Posterior vena cava (tissue), 2 donors: ENCODE measurements at places on chromosomes 3 and 15.

DNA sequence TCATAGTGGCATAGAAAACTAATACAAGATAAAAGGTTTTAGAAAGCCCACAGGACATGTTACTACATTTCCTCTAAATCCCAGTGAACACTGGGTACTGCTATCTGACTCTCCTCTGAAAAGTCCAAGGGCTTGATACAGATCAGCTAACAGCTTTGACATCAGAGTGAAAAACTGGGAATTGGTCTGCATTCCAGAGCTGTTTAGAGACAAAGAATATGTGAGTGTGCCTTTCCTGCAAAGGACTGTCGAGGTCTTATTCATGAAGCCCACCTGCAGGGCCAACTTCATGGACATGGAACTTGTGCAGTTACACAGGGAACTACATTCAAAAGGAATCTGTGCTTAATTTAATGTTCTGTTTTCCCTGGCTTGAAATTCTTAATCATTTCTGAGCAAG lies 5.2 kb upstream of the TMCO5A start:
- DNase-seq, result no peak

DNA sequence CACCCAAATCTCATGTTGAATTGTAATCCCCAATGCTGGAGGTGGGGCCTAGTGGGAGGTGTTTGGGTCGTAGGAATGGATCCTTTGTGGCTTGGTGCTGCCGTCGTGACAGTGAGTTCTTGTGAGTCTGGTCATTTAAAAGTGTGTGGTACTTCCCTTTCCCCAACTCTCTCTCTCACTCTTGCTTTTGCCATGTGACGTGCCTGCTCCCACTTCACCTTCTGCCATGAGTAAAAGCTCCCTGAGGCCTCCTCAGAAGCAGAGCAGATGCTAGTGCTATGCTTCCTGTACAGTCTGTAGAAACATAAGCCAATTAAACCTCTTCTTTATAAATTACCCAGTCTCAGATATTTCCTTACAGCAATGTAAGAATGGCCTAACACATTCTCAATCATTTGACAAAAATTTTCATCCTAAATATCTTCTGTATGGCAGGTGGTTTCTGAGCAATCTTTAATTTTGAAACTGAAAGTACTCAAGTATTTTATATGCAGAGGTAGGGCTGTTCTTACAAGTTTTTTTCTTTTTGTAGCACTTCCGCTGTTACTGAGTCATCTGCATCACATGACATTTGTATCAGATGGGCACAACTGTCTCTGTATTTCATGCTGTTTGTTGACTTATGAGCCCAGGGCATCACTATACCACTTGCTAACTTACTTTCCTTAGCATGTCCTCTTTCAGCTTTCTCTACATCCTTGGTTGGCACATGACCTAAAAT lies 8.8 kb downstream of the RPL39L start:
- DNase-seq, result no peak

- no peak for DNase-seq
These were observed 4.3 kb upstream of the CPN2 start for GRCh38 chr3:194355379-194355778.

DNA sequence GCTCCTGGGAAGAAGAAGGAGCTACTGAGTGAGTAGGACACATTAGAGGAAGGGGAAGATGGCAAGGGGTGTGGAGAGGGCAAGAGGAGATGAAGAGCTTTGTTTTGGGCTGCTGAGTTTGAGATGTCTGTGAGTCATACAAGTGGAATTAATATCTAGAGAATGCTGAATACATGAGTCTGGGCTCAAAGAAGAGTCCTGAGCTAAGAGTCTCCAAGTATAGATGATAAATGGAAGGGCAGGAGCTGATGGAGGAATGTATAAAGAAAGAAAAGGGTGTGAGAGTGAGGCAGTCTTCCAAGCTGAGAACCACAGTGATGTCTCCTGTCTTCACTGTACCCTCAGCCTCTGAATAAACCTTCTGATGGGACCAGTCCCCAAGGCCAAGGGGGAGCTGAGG lies 205.5 kb upstream of the MRPL3 start:
- no peak for DNase-seq

DNA sequence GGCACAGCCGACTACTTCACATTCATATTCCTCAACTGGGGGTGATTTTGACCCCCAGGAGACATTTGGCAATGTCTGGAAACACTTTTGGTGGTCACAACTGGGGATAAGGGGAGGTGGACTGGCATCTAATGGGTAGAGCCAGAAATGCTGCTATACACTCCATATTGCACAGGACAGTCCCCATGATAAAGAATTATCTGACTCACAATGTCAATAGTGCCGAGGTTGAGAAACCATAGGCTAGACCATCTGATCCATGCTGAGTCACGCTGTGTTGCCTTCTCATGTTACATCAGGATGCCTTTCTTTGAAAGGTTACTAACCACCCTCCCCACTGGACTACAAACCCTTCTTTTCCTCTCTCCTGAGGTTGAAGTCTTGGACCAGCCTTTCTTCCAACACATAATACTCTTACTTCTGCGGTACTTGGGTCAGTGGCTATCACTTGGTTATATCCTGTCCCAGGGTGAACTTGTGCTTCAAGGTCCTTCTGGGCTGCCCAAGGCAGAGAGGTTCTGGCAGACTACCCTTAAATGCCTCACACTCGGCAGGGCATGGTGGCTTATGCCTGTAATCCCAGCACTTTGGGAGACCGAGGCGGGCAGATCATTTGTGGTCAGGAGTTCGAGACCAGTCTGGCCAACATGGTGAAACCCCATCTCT lies 68.8 kb downstream of the CTNNB1 start:
- DNase-seq, result no peak

GRCh38 chr15:49023354-49023753 lies 22.9 kb downstream of the SECISBP2L start:
- no peak for DNase-seq

- no peak for DNase-seq
These were observed 286.7 kb upstream of the TGFBR2 start for GRCh38 chr3:30319713-30320112.

DNA sequence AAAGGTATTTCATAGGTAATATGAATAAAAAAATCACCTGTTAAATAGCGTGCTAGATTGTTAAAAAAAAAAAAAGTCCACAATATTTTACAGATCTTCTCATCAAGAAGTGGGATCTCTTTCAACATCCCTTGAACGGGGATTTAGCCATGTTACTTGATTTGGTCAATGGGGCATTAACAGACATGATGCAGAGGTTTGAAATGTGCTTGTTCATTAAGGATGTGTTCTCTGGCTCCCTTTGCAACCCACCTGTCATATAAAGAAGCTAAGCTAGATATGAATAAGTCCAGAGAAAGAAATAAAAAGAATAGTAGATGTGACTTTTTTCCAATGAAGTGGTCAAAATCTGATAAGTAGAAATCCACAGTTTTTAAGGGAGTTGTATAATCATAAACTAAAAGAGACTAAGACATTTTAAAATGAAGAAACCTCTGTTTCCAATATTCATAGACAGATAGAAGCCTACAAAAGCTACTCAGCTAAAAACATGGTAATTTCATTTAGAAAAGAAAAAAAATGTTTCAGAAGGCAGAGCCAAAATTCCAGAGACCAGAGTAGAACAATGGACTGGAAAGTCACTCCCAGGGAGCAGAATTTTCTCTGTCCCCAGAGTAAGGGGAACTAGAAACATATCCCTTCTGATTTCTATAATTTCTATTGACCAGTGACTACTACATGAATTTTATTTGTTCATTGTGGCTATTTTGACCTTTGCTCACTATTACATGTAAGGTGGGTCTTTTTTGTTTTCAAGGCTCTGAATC lies 79.2 kb downstream of the PLSCR2 start:
- no peak for DNase-seq

DNA sequence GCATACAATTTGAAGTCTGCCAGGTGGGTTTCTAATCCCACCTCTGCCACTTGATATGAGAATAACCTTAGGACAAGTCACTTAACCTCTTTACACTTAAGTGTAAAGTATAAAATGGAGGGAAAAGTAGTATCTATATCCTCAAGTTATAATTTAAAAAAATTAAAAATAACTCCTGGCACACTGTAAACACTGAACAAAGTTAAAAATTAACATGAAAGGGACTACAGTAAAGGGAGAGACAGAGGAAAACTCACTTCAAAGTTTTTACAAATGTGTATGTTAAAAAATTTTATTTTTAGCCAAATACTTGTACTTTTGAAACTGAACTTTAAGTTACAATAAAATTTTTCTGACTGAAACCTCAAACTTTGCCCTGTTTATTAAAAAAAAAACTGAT lies 49.6 kb downstream of the PLOD2 start:
- DNase-seq, result no peak

DNA sequence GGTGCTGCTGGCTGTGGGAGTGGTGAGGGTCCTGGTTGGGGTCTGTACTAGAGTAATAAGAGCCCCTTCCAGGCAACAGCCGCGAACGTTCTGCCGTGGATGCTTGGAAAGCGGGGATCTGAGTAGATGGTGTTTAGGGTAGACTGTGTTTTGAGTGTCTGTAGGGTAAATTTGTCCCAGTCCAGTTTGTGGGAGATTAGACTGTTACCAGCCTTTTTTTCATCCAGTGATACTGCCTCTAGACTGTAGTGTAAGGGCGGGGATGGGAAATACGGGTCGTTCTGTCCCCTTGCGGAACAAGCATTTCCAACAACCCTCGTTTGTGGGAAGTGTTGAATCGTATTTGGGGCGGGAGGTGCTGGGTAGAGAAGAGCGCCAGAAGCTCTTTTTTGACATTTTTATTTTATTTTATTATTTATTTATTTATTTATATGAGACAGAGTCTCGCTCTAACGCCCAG lies 424 bp downstream of the HAUS2 start:
- no peak for DNase-seq

GRCh38 chr3:150407808-150408220 lies 284 bp upstream of the TSC22D2 start:
- no peak for DNase-seq
